ENCODE measurements at places on chromosomes 11 and 22. TPM values are rescaled to one million over a fixed set of nuclear protein-coding genes. Genes with fewer than 3 reads are reported as not detected.

GRCh38 chr11:65863889-65864705 lies 3.9 kb downstream of the MUS81 start:
- peak; percentile 21 for DNase-seq

DNA sequence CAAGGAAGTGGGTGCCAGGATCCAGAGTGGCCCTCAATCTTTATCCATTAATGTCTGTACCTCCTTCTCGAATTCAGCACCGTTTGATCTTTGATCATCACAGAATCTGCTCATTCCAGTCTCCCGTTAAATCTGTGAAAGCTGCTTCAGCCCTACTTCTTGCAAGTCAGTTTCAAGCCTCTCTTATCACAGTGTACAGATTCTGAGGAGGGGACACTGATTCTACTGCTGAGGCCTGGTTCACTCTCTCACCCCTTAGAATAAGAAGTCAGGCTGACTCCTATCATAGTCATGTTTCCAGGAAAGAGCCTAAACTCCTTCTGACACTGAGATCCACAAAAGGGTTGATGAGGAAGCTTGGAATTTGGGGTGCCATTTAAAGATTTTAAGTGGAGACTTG lies 39.0 kb downstream of the MAML2 start:
- DNase-seq: no peak

- DNase-seq: no peak
These were observed 4.7 kb upstream of the ARHGAP42 start for GRCh38 chr11:100682247-100682969.

DNA sequence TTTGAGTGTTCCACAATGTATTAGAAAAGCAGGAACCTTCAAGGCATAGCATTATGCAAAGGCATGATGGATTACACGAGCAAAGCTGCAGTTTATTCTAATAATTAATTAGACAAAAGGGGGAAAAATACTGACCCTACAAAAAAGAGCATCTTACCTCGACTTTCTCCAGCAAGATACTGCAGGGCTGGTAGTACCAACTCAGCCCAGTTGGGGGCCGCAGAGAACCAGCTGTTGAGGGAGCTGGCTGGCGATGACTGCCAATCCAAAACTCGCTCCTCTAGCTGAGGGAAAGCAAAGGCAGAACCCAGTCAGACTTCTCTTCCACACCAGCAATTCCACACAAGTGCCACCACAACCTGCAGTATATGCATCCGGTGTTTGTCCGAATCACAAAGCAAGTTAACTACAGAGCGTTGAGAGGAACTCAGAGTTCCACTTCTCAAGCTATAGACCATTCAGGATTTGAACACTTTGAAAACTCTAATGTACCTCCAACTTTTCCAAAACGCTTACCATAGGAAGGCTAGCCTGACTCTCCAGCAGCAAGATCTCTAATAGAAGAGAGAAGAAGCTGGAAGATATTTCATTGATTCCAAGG lies 13.7 kb downstream of the NFRKB start:
- no peak for DNase-seq

DNA sequence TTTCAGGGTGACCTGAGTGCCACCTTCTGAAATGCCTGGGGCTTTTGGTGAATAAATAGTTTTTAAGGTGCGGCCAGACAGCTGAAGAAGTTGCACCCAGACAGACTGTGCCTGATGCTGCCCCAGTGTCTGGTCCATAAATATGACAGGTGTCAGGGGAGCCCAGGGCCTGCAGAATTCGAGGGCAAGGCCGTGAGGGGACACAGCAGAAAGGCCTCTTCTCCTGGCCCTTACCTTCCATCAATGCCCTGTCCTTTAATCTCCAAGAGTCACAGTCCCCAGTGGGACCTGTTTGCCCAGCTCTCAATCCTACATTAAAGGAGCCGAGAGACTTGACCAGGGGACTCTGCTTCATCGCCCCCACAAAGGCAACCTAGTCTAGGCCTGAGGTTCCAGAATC lies 45.7 kb downstream of the NAT10 start:
- DNase-seq: no peak

DNA sequence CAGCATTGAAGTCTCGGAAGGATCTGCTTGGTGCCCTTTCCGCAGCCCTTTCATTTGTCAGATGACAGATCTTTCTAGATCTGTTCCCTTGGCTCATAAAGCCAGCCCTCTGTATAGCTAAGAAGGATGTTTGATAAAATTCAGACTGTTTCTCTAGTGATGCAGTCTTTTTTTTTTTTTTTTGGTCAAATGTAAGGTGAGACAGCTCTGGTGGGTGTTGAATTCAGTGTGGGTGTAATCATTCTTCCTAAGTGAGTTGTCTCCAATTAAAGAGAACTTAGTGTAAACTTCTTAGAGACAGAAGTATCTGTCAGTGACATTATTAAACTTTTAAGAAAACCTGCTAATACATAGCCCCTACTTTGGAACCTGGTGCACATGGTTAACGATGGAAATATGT lies 53.3 kb downstream of the AAMDC start:
- no peak for DNase-seq

The C11orf97 gene
- not detected for total RNA-seq

Measured in left ventricle myocardium superior (tissue), 1 donor.